ENCODE measurements at places on chromosomes 16 and 17.

- no peak for DNase-seq
- H3K27ac ChIP-seq = peak overlapping the region; percentile 19
- H3K4me1 ChIP-seq = peaks cover 23% of the 10 kb centered on the region
- H3K36me3 ChIP-seq = peaks cover 22% of the 10 kb centered on the region
- H3K27me3 ChIP-seq = no peaks in the 10 kb centered on the region
Observed at GRCh38 chr17:17191346-17191792, 14.8 kb downstream of the PLD6 start.

DNA sequence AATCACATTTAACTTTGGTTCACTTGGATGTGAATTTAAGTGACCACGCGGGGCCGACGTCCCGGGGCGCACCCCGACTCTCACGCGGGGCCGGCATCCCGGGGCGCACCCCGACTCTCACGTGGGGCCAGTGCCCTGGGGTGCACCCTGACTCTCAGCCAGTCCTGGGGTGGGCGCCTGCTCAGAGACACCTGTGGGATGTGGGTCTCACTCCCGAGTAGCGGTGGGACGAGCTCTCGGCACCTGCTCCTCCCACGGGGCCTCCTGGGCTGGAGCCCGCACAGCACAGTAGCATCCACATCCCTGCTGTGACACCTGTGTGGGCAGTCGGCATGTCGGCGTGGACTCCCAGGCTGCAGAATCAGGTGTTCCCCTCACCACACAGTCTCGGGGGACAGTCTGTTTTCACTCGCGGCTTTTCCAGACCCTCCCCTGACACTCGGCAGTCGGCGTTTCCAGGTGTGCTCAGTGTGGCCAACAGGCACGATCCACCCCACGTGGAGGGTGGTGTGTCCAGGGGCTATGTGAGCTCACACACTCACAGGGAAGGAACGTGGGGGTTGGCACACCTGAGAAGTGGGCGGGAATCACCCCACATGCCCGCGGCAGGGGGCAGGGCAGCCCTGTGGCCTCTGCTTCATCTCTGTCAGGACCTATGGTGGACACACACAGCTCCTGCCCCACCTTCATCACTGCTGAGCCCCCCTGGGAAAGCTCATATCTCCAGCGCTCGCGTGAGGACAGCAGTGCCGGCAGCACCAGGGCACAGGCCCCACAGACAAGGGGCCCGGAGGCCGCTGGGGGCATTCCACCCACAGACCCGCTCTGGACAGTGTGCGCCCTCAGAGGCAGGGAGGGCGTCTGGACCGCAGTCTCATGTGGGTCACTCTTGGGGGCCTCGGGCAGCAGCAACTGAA lies 51.8 kb downstream of the LMF1 start:
- no peak overlapping the region for H3K27ac ChIP-seq
- DNase-seq = no peak
- peaks cover 5% of the 10 kb centered on the region for H3K36me3 ChIP-seq
- H3K4me3 ChIP-seq = no peak overlapping the region
- H3K4me1 ChIP-seq = no peaks in the 10 kb centered on the region
- H3K27me3 ChIP-seq = no peaks in the 10 kb centered on the region

GRCh38 chr16:48580925-48581500 lies 29.0 kb downstream of the N4BP1 start:
- no peak for DNase-seq
- H3K27ac ChIP-seq = no peak overlapping the region
- H3K27me3 ChIP-seq = no peaks in the 10 kb centered on the region

- H3K4me3 ChIP-seq = no peak overlapping the region
- DNase-seq = peak; percentile 19
- H3K4me1 ChIP-seq = no peaks in the 10 kb centered on the region
- no peaks in the 10 kb centered on the region for H3K27me3 ChIP-seq
Observed at GRCh38 chr16:53282975-53283946, 151.0 kb upstream of the RBL2 start.

DNA sequence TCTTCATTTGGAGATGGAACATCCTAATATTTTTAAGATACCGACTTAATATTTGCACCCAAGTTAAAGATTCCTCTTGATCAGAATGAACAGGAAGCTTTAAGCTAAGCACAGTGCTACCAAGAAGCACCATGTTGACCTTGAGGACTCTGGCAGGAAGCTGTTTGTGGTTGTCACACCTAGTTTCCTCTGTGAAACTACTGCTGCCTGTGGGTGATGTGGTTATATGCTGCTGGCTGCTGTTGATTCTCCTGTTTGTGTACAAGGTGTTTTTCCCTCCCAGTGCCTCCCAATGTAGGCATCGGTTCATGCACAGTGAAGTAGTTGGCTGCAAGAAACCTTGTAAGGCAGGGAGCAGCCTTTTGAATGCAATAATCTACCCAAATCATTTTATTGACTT lies 23.4 kb downstream of the RBL2 start:
- H3K4me1 ChIP-seq = peaks cover 89% of the 10 kb centered on the region
- peak; percentile 92 for DNase-seq
- H3K4me3 ChIP-seq = peak overlapping the region; percentile 73
- peak overlapping the region; percentile 96 for H3K27ac ChIP-seq
- H3K27me3 ChIP-seq = no peaks in the 10 kb centered on the region

DNA sequence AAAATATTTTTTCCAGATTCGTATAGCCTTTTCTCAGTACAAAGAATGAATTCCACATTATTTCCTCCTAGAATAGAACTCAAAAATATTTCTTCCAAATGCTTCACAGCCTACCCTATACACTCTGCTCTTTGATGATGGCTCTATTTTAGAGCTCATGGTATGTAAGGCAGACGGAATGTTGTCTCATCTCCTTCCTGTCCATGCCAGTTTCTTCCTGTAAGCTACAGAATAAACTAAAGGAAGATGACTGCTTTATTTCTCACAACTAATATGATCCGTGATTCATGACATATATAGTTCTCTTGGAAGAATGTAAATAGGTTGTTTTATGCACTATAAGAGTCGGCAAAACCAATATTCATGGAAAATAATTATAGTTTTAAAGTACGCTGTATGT lies 723.1 kb downstream of the CDH11 start:
- H3K27me3 ChIP-seq = no peaks in the 10 kb centered on the region
- no peak for DNase-seq
- no peaks in the 10 kb centered on the region for H3K4me1 ChIP-seq
- H3K36me3 ChIP-seq = no peaks in the 10 kb centered on the region
- no peak overlapping the region for H3K4me3 ChIP-seq
- no peak overlapping the region for H3K27ac ChIP-seq

DNA sequence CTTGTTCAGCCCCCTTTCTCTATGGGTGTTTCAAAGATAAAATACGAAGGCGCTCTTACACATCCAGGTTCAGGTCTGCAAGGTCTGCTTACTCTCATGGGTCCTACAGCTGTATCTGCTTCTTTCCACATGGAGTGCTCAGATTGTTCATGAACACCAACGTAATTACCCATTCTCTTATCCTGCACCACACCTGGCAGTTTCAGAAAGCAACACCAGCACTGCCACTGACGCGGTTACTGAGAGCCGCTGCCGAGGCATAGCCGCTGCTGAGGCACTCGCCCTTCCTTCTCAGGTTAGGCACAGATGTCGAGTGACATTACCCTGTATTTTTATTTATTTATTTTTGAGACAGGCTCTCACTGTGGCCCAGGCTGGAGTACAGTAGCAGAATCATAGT lies 147.1 kb downstream of the RPTOR start:
- peak overlapping the region; percentile 52 for H3K27ac ChIP-seq
- no peak overlapping the region for H3K4me3 ChIP-seq
- H3K36me3 ChIP-seq = peaks cover 28% of the 10 kb centered on the region

GRCh38 chr16:76226481-76226880 lies 50.7 kb upstream of the CNTNAP4 start:
- H3K4me3 ChIP-seq = no peak overlapping the region
- no peak for DNase-seq
- H3K27me3 ChIP-seq = no peaks in the 10 kb centered on the region

- H3K4me3 ChIP-seq = no peak overlapping the region
- DNase-seq = no peak
- no peak overlapping the region for H3K27ac ChIP-seq
- H3K27me3 ChIP-seq = peaks cover 10% of the 10 kb centered on the region
- H3K36me3 ChIP-seq = no peaks in the 10 kb centered on the region
- H3K4me1 ChIP-seq = no peaks in the 10 kb centered on the region
Observed at GRCh38 chr16:51141106-51141505, 10.0 kb downstream of the SALL1 start.

GRCh38 chr17:39238311-39238972 lies 12.7 kb upstream of the STAC2 start:
- H3K36me3 ChIP-seq = no peaks in the 10 kb centered on the region
- no peaks in the 10 kb centered on the region for H3K27me3 ChIP-seq
- peak overlapping the region; percentile 86 for H3K27ac ChIP-seq
- peak overlapping the region; percentile 29 for H3K4me3 ChIP-seq
- peak; percentile 74 for DNase-seq

DNA sequence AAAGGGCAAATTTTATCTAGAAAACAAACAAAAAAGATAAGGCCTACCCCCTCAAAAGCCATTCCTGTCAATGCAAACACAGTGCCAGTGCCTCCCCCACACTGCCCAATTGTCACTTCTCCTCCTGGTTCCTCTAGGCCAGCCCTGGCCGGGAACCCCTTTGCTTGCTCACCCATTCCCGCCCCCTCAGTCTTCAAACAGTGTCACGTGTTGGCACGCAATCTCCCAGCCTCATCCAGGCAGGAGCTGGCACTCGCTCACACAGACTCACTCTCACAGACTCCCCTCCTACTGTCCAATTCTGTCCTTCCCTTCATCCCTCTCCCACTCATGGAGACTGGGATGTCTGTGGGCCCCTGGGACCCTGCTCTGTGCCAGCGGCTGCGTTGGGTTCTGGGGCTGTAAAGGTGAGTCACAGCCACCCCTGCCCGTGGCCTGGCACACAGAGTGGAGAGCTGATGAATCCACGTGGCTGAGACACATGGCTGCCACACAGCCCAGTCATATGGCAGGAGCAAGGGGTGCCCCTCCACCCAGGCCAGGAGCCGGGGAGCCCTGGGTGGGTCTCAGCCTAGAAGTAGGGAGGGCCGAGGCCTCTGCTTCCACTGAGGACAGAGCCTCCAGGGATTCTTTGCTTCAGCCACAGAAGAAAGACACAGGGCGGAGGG lies 54.8 kb downstream of the VAC14 start:
- no peak for DNase-seq
- H3K27ac ChIP-seq = peak overlapping the region; percentile 95
- peaks cover 76% of the 10 kb centered on the region for H3K4me1 ChIP-seq
- H3K4me3 ChIP-seq = no peak overlapping the region

DNA sequence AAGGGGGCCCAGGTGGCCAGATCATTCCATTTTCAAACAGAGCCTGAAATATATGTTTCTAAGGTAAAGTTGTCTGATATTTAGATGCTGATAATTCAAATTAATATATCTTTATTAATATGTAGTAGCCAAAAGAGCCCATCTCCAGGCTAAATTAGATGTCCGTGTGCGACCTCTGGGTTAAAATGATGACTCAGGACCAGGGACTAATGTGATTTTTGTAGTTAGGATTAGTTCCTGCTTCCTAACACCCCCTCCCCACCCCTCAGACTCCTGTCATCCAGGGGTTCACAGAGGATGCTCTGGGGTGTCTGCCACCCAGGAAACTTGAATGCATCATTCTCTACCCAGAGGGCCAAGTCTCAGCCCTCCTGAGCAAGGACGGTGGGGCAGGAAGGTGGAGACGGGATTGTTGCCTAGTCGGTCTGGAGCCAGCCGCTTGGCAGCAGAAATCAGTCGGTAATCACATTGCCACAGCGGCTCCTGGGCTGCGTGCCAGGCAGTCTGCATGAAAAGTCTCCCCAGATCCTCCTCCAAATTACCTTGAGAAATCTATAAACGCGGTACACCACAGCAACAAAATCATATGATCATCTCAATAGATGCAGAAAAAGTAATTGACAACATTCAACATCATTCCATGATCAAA lies 29.8 kb downstream of the CNGB1 start:
- H3K4me1 ChIP-seq = no peaks in the 10 kb centered on the region
- H3K27ac ChIP-seq = no peak overlapping the region
- no peaks in the 10 kb centered on the region for H3K36me3 ChIP-seq
- no peak for DNase-seq
- no peak overlapping the region for H3K4me3 ChIP-seq
- no peaks in the 10 kb centered on the region for H3K27me3 ChIP-seq

GRCh38 chr17:61904094-61904710 lies 23.6 kb downstream of the INTS2 start:
- H3K27me3 ChIP-seq = no peaks in the 10 kb centered on the region
- H3K4me1 ChIP-seq = peaks cover 2% of the 10 kb centered on the region
- H3K36me3 ChIP-seq = peaks cover 43% of the 10 kb centered on the region
- H3K27ac ChIP-seq = peak overlapping the region; percentile 89

GRCh38 chr17:21573961-21574610 lies 118.2 kb upstream of the KCNJ18 start:
- H3K27ac ChIP-seq = peak overlapping the region; percentile 55
- H3K4me3 ChIP-seq = peak overlapping the region; percentile 65
- DNase-seq = peak; percentile 73
- H3K36me3 ChIP-seq = no peaks in the 10 kb centered on the region
- H3K4me1 ChIP-seq = peaks cover 12% of the 10 kb centered on the region
- H3K27me3 ChIP-seq = peaks cover 5% of the 10 kb centered on the region

DNA sequence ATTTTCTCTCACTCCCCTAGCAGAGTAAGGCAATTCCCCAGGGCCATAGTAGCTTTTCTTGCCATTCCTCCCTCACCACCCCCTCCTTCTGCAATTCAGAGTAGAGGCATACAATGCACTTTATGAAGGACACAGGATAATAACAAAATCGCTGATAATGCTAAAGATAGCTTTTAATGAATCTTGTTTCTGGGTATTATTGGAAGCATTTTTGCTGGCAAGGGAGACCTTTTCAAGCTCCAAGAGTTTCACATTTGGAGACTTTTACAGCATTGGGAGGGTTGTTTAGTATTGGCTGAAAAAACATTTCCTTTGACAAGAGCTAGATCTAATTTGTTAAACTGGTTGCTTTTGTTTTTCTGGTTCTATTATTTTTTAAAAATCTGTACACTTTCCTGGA lies 573.0 kb upstream of the C16orf82 start:
- no peak overlapping the region for H3K4me3 ChIP-seq
- no peaks in the 10 kb centered on the region for H3K36me3 ChIP-seq
- no peak overlapping the region for H3K27ac ChIP-seq
- no peaks in the 10 kb centered on the region for H3K4me1 ChIP-seq
- peaks cover 16% of the 10 kb centered on the region for H3K27me3 ChIP-seq

- no peaks in the 10 kb centered on the region for H3K27me3 ChIP-seq
- H3K4me3 ChIP-seq = peak within 1 kb of the TSS; percentile 99
- peak within 1 kb of the TSS; percentile 97 for H3K27ac ChIP-seq
- no peak for DNase-seq
- peaks cover 26% of the 10 kb centered on the region for H3K36me3 ChIP-seq
- H3K4me1 ChIP-seq = peaks cover 54% of the 10 kb centered on the region
Observed at GRCh38 chr16:66935314-66936011, at the start of gene CES2. TSS of gene CES2 (plus strand) at chr16:66935516. CDS start at chr16:66935636, 120 bp downstream.

DNA sequence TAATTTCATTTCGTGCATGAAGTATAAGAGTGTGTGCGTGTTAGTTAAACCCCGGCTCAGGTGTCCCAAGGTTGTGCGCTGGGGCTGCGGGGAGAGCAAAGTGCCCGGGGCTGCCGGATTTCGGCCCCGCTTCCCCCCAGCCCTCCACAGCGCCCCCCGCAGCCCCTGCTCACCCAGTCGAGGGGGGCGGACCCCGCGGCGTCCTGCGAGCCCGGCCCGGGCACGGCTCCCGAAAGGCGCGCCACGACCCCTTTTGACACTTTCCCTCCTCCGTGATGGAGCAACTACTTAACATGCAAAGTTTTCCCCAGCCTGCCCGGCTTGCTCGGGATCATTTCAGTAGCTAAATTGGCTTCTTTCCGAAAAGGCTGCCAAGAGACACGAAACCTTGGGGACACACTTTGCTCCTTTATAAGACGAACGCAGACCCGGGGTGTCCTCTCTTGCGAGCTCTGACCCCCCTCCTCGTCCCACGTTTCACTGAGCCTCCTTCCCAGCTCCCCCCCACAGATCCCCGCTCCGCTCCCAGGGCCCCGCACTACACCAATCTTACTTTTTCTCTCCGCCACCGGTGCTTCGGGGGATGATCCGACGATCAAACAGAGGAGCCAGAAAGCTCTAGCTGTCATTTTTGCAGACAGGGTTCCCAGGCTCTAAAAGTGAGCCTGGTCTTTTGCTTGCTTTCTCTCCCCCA lies 552 bp downstream of the C17orf58 start:
- H3K4me3 ChIP-seq = peak overlapping the region; percentile 72
- no peak overlapping the region for H3K27ac ChIP-seq
- H3K4me1 ChIP-seq = peaks cover 32% of the 10 kb centered on the region
- DNase-seq = no peak
